Activated CD8-positive, alpha-beta memory T cell treated with anti-CD3 and anti-CD28 coated beads for 1 hour (primary cell): ENCODE measurements at places on chromosomes 5 and 9.

DNA sequence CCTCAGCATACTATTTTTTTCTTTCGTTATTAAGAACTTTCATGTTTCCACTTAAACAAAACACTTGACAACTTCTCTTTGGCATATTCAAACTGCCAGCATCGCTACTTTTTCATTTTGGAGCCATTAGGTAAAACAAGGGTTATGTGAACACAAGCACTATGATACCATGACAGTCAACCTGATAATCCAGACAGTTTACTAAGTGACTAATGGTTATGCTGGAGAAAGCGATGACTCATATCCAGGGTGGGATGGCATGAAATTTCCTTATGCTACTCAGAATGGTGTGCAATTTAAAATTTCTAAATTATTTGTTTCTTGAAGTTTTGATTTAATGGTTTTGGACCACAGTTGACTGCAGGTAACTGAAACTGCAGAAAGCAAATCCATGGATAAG, 29.9 kb upstream of the PRSS3 start:
- DNase-seq = no peak

DNA sequence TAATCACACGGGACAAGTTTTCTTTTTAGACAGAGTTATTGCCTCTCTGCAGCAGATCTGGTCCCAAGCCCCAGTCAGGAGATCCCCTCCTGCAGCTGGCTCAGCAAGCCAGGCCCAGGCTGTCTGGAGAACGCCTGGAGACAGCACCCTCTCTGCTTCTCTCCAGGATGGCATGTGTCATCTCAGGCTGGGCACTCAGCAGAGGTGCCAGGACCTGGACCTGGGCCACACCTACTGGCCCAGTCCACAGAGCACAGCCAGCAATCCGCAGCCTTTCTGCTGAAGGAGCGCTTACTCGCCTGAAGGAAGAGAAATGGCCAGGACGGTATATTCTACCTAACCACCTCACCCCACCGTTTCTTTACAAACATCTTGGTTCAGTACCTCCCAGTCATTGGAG, 4.7 kb upstream of the TBC1D9B start:
- no peak for DNase-seq

DNA sequence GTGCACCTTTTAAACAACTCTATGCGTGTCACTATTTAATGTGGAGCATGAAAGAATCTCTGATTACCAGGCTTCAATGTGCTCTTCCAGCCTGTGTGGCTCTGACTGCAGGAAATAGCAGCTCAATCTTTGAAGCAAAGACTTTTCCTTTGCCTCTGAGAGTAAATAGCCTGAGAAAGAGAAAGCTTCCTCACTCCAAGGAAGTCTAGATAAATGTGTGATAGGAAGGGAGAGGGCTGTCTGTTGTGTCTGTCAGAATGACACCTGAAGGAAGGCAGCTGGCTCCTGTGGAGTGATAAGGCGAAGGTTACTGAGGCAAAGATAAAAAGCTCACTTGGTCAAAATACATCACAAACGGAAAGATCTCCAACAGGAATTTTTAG, 205.3 kb upstream of the HAPLN1 start:
- no peak for DNase-seq

DNA sequence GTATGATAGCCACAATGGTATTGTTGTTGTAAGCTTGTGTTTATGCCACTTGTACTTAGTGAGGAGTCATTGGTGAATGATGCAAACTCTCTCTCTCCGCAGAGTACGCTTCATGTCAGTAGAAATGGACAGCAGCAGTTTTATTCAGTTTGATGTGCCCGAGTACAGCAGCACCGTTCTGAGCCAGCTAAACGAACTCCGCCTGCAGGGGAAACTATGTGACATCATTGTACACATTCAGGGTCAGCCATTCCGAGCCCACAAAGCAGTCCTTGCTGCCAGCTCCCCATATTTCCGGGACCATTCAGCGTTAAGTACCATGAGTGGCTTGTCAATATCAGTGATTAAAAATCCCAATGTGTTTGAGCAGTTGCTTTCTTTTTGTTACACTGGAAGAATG, 18.8 kb downstream of the ZBTB34 start:
- DNase-seq = no peak

GRCh38 chr5:163366757-163367156, 70.6 kb upstream of the CCNG1 start:
- DNase-seq = no peak

DNA sequence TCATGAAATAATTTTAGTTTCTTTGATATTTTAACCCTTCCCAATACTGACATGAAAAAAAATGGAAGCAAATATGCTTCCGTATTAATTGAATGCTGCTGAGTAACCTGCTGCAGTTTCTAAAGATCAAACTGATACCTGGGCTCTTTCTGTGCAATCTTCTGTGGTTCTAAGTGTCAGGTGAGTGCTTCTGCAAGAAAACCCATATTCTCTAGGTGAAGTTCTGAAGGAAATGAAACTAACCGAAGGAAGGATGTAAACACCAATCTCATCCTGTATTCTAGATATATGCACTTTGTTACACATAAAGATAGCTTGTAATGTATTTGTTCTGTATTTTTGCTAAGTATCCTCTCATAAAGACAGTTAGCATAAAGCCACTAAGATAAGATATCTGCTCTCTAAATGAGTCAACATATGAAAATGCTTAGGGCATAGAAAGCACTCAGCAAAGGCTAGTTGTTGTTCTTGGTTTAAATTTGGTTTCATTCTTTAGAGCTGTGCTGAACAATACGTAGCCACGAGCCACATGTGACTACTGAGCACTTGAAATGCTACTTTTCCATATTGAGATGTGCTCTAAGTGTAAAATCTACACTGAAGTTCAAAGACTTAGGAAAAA, 52.0 kb downstream of the ITGA2 start:
- DNase-seq = no peak
